ENCODE measurements at places on chromosomes 16 and 17. TPM values are rescaled to one million over a fixed set of nuclear protein-coding genes. Genes with fewer than 3 reads are reported as not detected.

The KIAA0753 gene
- 17.6 TPM for total RNA-seq

The RBFOX1 gene
- 0.22 TPM for total RNA-seq

The CCL3 gene
- total RNA-seq, result not detected

The ODAD4 gene
- total RNA-seq, result 5.2 TPM

The TCAP gene
- total RNA-seq, result 0.30 TPM

The NECAB2 gene
- not detected for total RNA-seq

The QRICH2 gene
- total RNA-seq, result 3.6 TPM

The GAST gene
- not detected for total RNA-seq

The C17orf100 gene
- 3.9 TPM for total RNA-seq

The SDF2 gene
- 33.1 TPM for total RNA-seq

The UNC13D gene
- 14.7 TPM for total RNA-seq

The P2RX1 gene
- 5.9 TPM for total RNA-seq

The NACA2 gene
- total RNA-seq, result not detected

The TANC2 gene
- total RNA-seq, result 44.4 TPM

The KRT33B gene
- not detected for total RNA-seq

The LITAFD gene
- total RNA-seq, result not detected

The SP2 gene
- total RNA-seq, result 7.2 TPM

The TEKT1 gene
- total RNA-seq, result not detected

The KRTAP17-1 gene
- total RNA-seq, result not detected

The SHISA6 gene
- 18.8 TPM for total RNA-seq

The GALR2 gene
- total RNA-seq, result not detected

The PDIA2 gene
- total RNA-seq, result 8.8 TPM

The AOC2 gene
- total RNA-seq, result 3.1 TPM

The TNFRSF13B gene
- total RNA-seq, result not detected

The RAPGEFL1 gene
- 30.0 TPM for total RNA-seq

The TPPP3 gene
- total RNA-seq, result 5.7 TPM

The OR1A1 gene
- total RNA-seq, result not detected

The DHRS13 gene
- 7.7 TPM for total RNA-seq

The SREBF1 gene
- 115 TPM for total RNA-seq

The ENPP7 gene
- not detected for total RNA-seq

The PTGES3L gene
- not detected for total RNA-seq

The CMTM3 gene
- 42.6 TPM for total RNA-seq

The UTS2R gene
- not detected for total RNA-seq

The ZSCAN10 gene
- total RNA-seq, result not detected

The SLC5A10 gene
- not detected for total RNA-seq

The KRT31 gene
- total RNA-seq, result not detected

The PRR15L gene
- total RNA-seq, result not detected

The ADAD2 gene
- 1.2 TPM for total RNA-seq

The SLX1B gene
- total RNA-seq, result 34.5 TPM

The FXR2 gene
- total RNA-seq, result 39.4 TPM

The LRRC36 gene
- total RNA-seq, result 2.1 TPM

The HSPB9 gene
- total RNA-seq, result not detected

The KCTD19 gene
- 0.30 TPM for total RNA-seq

The CES1 gene
- 26.4 TPM for total RNA-seq

The NEURL4 gene
- 40.2 TPM for total RNA-seq

The ZNF205 gene
- total RNA-seq, result 19.9 TPM

The DHRS7C gene
- not detected for total RNA-seq

The STX1B gene
- 1.2 TPM for total RNA-seq

The CCDC154 gene
- total RNA-seq, result 3.0 TPM

The FBXL16 gene
- 4.6 TPM for total RNA-seq

The PLCD3 gene
- total RNA-seq, result 53.6 TPM

The RNF43 gene
- total RNA-seq, result under 0.01 TPM

The ATP2A1 gene
- 0.21 TPM for total RNA-seq

The MAF gene
- 75.3 TPM for total RNA-seq

The CD300H gene
- total RNA-seq, result not detected

Measured in tibial nerve (tissue), 4 donors.